ENCODE measurements at places on chromosomes 1 and 21. TPM values are rescaled to one million over a fixed set of nuclear protein-coding genes. Genes with fewer than 3 reads are reported as not detected.

DNA sequence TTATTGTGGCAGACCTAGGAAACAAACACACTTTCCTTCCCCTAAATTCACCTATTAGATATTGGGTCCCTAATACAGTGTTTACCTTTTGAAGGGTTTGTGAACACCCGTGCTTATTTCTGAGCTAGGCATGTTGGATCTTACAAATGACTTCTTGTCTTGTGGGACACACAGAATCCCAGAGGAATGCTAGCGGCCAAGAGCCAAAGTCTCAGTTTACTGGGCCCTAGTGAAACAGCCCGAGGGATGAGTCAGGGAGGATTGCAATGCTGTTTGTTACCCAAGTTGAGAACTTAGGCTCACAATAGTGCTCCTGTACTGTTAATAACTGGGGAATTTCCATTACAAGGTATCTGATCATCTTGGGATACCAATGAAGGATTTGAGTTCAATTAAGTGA is 100.1 kb upstream of the AKT3 start:
- peak; percentile 93 for DNase-seq

The HHAT gene
- total RNA-seq, result 4.2 TPM

- DNase-seq, result peak; percentile 60
These were observed 1.2 kb downstream of the ITPKB start for GRCh38 chr1:226737819-226738420.

GRCh38 chr21:36784947-36785346 is 86.0 kb downstream of the SIM2 start:
- no peak for DNase-seq

- peak; percentile 58 for DNase-seq
These were observed 37.4 kb downstream of the RASSF5 start for GRCh38 chr1:206544562-206545257.

The CLCC1 gene
- 35.4 TPM for total RNA-seq

DNA sequence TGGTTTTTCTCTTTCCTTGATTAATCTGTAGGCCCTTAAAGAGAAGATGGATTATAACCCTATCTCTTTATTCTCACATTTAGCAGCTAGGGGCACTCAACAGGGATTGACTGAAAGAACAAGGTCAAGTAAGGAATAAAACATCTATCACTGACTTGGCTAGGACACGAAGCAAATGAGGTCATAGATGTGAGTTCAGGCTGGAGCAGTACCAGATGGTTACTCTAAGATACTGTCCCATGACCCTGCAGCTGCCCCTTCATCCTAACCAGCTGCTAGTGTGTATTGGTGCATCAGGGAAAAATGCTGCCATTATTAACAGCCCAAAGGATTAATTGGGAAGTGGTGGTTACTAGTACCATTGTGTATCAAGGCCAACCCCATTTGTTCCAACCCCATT is 221.9 kb downstream of the CTH start:
- no peak for DNase-seq

The PADI3 gene
- 2.1 TPM for total RNA-seq

- DNase-seq, result no peak
These were observed 35.8 kb upstream of the ETV3 start for GRCh38 chr1:157173900-157174410.

The OR2G6 gene
- not detected for total RNA-seq

GRCh38 chr1:156801409-156802121 is 15.1 kb downstream of the SH2D2A start:
- DNase-seq, result peak; percentile 63

The SLC44A3 gene
- 1.4 TPM for total RNA-seq

DNA sequence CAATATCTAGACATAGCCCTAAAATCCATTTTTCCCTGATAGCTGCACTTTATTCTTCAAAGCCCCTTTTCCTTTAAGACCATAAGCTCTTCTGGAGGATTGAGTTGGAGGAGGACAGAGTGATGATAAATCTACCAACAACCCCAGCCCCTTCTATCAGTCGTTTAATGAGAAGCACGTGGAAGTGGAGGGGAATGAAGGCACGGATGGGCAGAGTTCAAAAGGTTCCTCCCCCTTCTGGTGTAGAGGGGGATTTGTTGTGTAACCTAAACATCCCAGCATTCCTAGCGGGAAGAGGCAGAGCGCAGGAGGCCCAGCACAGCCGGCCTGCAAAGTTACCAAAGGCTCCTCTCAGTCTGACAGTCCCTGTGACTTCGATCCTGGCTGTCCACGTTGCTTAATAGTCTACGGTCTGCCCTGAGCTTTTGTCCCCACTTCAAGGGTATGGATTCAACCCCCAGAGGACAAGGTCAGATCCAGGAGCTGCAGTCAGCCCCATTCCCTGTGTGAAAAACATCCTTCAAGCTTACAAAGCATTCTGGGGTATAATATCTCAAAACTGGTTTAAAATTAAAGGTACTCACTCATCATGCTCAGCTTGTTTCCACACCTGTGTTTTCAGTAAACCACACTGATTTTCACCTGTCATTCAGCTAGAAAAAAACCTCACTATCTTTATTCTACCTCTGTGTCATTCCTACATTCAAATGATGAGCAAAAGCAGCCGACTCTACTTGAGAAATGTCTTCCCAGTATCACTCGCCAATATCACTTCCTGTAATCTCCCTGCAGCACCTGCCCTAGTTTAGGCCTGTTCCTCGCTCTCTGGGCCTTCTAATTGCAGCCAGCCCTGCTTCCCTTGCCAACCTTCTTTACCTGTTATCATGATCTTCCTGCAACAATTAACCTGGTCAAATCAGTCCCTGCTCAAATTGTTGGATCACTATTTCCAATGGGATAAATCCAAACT is 117.9 kb downstream of the PLPP3 start:
- no peak for DNase-seq

The PLA2G2D gene
- total RNA-seq, result not detected

The AADACL3 gene
- not detected for total RNA-seq

DNA sequence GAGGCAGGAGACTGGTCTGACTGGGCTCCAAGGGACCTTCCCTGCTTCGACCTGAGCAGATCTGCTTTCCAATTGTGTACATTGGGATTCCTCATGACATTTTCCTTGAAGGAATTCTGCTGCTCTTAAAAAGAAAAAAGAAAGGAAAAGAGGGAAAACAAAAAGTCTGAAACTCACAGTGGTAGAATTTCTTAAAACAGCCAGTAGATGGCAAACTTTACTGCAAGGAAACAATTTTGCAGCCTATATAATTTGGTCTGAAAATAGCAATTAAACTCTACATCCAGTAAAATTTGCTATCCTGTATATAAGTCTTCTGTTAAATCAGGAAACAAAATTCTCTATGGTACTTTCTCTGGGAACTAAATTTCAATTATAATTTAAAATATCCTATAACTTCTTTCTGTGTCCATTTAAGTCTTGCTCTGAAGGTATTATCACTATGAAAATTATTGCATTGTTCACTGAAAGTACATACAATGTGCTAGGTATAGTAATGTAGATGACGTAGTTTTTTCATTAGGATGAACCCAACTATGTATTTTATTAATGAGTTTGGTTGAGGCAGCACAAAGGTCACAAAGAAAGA is 59.8 kb downstream of the CRB1 start:
- no peak for DNase-seq

The MROH9 gene
- total RNA-seq, result not detected

The LCE1E gene
- not detected for total RNA-seq

DNA sequence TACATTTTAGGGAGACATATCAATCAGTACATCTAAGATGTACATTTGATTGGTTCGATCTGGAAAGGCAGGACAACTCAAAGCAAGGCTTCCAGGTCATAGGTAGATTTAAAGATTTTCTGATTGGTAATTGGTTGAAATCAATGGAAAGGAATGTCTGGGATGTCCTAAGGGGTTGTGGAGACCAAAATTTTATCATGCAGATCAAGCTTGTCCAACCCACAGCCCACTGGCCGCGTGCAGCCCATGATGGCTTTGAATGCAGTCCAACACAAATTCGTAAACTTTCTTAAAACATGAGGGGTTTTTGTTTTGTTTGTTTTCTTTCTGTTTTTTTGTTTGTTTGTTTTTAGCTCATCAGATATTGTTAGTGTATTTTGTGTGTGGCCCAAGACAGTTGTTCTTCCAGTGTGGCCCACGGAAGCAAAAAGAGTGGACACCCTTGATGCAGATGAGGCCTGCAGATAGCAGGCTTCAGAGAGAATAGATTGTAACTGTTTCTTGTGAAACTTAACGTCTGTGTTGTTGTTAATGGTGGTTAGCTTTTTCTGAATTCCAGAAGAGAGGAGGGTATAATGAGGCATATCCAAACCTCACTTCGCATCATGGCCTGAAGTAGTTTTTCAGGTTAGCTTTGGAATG is 3.1 kb downstream of the IFNAR1 start:
- no peak for DNase-seq

GRCh38 chr1:27879374-27880082 is 7.2 kb downstream of the THEMIS2 start:
- no peak for DNase-seq

DNA sequence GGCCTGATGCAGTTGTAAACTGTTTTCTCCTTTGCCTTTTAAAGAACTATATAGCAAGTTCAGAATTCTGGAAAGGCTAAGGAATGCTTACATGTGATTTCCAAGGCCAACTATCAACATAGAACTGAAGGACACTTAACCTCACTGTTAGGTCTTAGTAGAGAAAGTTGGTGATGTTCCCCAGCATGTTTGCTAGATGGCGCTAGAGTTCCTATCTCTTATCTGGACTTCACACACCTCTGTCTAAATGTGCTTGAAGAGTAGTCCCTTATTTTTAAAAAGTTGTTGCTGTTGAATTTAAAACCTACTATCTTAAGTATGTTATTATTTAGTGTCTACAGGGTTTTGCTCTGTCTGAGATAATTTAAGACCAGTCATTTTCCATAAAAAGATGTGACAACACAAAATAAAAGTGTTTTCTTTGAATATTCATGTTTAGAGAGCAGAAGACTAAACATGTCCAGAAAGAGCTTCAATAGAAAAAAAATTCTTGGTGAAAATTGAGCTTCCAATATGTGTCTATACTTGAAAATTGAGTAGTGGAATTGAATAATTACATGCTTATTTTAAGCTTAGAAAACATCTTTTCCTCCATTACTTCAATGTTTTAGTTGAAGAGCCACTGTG is 237.3 kb downstream of the S1PR1 start:
- DNase-seq, result peak; percentile 14

The CDKN2C gene
- total RNA-seq, result 187 TPM

- no peak for DNase-seq
These were observed 19.8 kb upstream of the BOLA1 start for GRCh38 chr1:149879556-149879955.

DNA sequence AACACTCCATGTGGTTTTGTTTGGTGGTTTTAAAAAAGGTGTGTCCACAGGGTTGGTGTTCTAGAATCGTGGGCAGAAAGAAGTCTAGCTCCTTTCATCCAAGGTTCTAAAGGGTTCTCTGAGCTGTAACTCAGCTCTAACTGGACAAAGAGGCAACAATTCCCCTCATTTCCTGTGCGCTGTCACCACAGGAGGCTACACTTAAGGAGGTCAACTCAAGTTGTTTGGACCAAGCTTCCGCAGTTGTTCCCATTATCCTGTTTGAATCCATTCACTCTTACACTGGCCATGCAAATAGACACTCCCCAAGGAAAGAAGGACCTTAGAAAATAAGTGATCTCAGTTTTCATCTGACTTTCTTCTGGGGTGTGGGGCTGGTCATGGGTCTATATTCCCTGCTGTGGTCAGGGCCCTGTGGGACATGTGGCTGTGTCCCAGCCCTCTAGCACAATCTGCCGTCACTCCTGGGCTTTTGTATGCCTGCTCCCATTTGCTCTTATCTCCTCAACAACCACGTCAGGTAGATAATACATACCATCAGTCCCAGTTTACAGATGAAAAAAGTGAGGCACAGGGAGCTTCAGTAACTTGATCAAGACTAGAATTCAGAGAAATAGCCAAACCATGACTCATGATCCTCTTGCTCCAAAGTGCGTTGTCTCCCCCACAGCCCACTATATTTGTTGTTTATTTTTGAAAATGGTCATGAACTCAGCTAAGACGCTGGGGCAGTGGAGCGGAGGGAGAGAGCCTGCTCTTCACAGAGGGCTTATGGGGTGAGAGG is 103.6 kb downstream of the RHOU start:
- peak; percentile 37 for DNase-seq

- DNase-seq, result no peak
These were observed 166.8 kb downstream of the BACH1 start for GRCh38 chr21:29465546-29465945.

DNA sequence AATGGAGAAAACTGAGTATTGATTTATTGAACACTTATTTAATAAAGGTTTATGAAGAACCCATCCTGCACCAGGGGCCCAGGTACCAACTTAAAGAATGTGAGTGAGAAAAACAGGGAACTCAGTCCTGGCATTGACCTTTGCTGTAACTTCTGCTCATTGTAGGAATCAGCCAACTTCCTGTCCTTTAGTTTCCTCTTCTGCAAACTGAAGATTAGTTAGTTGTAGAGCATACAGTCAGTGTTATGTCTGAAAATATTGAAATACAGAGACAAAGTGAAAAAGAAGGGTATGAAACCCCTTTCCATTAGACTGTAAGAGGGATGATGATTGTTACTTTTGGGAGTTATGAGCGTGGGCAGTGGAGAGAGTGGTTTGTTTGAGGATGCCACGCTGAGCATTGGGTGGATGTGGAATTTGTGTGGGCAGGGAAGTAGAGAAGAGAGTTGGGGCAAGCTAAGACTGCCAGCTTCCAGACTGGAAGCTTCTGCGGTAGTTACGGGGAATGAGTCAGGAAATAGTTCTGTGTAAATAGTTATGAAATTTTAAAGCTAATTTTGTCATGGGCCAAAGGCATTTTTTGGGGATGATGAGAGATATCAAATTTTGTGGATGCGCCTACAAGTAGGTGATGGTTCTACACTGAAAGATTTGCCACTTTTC is 89.2 kb downstream of the GPR88 start:
- DNase-seq, result peak; percentile 78

The ATP1A4 gene
- not detected for total RNA-seq

- DNase-seq, result peak; percentile 27
These were observed 15.6 kb upstream of the ACADM start for GRCh38 chr1:75708910-75709309.

DNA sequence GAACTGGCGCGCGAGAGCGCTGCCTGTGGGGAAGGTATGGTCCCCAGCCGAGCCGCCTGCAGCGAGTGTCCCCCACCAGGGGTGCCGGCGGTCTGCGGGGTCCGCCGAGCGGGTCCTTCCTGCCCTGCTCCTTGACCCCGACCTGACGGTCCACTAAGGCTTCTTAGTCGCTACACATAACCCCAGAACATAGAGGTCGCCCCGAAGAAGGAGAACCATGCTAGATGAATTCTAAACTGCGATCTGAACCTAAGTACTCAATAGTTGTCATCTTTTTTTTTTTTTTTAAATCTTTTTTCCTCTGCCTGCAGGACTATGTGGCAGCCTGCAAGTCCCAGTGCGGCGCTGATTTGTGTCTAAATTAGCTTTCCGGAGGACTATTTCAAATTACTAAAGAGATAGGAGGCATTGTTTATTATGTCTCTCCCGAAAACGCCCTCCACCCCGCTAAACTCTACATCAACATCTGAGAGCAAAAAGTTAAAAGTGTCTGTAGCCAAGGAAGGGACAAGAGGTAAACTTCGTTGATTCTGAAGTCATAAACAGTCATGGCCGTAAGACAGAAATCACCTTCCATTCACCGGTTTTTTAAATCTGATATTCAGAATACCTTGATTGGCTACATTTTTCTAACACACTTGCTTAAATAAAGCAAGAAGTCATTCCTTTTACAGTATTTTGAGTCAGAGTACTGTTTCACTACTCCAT is 476 bp downstream of the AXDND1 start:
- DNase-seq, result peak; percentile 22

- no peak for DNase-seq
These were observed 203.3 kb downstream of the LMX1A start for GRCh38 chr1:165153182-165153581.

The ZNF697 gene
- 2.2 TPM for total RNA-seq

GRCh38 chr1:26951821-26952497 is 8.3 kb downstream of the KDF1 start:
- no peak for DNase-seq

Data from M059J (cell line).